Muscle of leg (tissue), 16 donors: ENCODE measurements at places on chromosomes 6 and 20. TPM values are rescaled to one million over a fixed set of nuclear protein-coding genes. Genes with fewer than 3 reads are reported as not detected.
A peak's percentile ranks its signal among the peaks of the same experiment; 100 is the strongest.

GRCh38 chr6:24757611-24758010 lies 17.1 kb upstream of the GMNN start:
- no peak for DNase-seq

DNA sequence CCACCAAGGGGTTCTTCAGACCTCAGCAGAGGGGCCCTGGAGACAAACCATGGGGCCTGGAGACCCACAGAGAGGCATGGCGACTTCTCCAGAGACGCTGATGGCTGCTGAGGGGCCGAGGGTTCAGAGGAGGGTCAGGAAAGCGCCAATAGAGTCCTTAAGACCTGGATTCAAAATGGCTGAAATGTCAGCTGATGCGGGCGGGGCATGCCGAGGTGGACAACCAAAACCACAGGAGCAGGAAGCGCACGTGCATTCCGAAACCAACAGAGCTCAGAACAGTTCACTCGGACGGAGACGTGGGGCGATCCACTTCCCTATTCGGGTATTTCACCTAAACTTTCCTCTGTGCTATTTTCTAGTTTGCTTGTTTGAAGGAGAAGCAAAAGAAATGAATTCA lies 99.9 kb upstream of the RIN2 start:
- DNase-seq = peak; percentile 11

DNA sequence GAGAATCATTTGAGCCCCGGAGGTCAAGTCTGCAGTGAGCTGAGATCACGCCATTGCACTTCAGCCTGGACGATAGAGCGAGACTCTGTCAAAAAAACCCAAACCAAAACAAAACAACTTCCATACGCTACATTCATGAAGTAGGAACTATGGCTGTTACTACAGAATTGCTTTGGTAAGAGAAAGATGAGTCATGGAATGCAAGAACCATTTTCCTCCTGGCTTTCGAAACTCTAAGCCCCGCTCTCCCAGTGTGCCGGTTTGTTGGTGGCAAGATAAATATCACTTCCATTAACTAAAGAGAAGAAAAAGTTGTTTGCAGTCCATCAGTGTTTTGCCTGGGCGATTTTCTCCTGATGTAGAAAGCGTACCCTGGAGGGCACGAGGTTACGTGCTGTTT lies 61.3 kb downstream of the ZDHHC14 start:
- no peak for DNase-seq

The POPDC3 gene
- 72.1 TPM for polyA plus RNA-seq
